IMR-90 (cell line): ENCODE measurements at places on chromosomes 12 and 14. TPM values are rescaled to one million over a fixed set of nuclear protein-coding genes. Genes with fewer than 3 reads are reported as not detected.

GRCh38 chr14:52014601-52015267, 25.4 kb downstream of the RTRAF start:
- DNase-seq, result no peak

DNA sequence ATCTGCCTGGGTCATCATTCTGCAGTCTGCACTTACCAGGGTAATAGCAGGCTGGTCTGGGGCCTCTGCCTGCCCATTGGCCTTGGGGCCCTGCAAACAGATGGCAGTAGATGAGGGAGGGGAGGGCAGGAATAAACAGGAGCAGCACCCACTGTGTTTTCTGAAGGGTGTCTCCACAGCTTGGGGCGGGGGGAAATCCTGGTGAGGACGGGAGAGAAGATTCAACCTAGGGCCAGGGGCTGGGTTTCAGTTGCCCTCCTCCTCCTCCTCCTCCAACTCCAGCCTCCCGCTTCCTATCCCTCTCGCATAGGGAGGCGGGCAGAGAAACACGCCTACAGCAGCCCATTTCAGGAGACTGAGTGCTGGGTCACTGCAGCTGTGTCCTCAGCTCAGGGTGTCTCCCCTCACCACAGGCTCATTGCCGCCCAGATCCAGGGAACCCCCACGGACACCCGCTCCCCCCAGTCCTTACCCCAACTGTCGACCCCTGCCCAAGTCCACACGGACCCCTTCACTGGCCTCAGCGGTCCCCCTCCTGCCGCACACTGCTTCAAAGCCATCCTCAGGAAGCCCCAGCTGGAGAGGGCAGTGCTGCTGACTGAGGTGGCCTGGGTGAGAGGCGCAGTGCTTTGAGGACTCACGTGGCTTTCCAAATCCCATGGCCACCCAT, 9.1 kb upstream of the KRT80 start:
- DNase-seq, result no peak

GRCh38 chr14:101928415-101928841, 35.9 kb upstream of the DYNC1H1 start:
- DNase-seq, result no peak

DNA sequence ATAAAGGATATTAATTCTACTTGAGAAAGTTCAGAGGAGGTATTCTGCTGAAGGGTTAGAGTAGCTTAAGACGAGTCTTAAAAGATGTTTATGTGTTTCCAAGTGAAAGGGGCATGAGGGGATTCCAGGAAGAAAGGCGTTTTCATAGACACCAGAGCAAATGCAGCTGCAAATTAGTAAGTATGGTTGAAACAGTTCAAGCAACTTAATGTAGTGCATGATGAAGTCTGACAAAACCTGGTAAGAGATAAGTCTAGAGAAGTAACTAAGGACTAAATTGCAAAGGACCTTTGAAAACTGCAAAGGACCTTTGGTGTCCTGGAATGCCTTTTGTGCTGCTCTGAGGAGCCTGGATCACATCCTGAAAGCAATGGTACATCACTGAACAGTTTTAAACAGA, 11.5 kb downstream of the LUM start:
- DNase-seq, result no peak

DNA sequence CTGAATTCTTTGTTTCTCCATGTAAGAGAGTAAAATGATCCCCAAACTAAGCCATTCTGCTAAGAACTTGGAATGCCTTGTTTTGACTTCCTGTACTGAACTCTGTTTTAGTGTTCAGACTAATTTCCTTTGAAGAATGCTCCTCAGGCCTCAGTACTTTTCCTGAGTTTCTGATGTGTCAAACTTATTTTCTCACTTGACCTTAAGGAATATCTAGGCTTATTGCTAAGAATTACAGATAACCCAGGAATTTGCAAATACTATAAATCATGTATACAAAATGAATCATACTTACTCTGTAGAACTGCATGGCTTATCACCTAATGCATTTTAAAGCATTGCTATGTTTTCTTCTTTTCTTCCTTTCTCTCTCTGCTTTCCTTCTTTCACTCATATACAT, 93.1 kb upstream of the PKP2 start:
- DNase-seq, result no peak

DNA sequence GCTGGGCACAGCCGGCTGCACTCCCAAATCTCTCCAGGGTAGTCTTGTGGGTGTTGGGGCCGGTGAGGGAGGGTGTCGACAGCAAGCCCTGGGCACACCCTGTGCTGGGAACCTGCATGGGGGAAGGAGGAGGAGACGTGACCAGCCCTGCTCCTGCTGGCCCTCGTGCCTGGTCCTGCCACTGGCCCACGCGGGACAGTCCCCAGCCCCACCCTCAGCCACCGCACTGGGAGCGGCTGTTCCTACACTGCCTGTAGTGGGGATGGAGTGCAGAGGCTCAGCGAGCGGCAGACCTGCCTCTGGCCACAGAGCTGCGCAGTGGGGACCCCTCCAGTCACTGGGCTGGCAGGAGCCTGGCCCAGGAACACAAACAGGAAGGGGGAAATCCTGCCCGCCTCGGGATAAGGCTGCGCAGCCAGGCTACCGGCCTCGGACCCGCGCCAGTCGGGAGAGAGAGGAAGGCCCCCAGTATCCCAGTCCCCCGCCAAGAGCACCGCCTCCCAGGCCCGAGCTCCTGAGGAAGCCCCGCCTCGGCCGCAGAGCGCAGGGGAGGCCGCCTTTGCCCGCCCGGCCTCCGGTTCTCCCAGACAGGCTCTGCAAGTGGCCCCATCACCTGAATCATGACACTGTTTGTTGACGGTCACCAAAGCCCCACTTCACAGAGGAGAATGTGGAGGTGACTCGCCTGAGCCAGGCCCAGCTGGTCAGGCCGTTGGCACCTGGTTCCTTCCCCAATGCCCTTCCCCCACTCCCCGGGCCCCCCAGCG, 10.6 kb downstream of the AHNAK2 start:
- no peak for DNase-seq

GRCh38 chr12:47868552-47869031, 36.2 kb downstream of the VDR start:
- DNase-seq, result no peak

DNA sequence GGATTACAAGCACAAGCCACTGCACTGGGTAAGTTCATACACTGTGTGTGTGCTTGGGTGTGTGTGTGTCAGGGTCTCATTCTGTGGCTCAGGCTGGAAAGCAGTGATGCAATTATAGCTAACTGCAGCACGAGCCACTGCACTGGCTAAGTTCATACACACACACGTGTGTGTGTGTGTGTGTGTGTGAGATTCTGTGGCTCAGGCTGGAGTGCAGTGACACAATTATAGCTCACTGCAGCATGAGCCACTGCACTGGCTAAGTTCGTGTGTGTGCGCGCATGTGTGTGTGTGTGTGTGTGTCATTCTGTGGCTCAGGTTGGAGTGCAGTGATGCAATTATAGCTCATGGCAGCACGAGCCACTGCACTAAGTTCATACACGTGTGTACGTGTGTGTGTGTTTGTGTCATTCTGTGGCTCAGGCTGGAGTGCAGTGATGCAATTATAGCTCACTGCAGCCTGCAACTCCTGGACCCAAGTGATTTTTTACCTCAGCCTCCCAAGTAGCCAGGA, 85.4 kb downstream of the HECTD1 start:
- DNase-seq, result peak; percentile 23

DNA sequence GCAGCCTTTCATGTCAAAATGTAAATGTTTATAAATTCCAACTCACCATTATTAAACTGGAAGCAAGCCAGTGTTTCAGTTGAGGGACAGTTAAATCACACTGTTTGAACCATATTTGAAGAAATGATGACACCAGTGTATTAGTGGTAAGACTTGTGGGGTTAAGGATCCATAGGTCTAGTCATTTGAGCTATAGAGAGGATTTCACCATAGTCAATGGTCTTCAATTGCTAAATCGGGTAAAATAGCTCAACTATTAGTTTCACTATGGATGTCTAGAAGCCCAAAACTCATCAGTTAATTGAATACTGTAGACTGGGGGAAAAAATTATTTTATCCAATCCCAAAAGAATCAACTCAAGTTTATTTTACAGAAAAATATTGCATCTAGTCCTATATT, 659.1 kb downstream of the NRXN3 start:
- no peak for DNase-seq

Gene PEBP1
- total RNA-seq, result 129 and 137 TPM in 2 replicates

Gene KRT71
- total RNA-seq, result not detected in 2 replicates

Gene TPH2
- not detected in 2 replicates for total RNA-seq

Gene RASSF9
- 0.18 and 0.28 TPM in 2 replicates for total RNA-seq

Gene MEG3
- total RNA-seq, result 31.5 and 32.5 TPM in 2 replicates

Gene KRT6B
- not detected in 2 replicates for total RNA-seq

Gene DEGS2
- not detected in 2 replicates for total RNA-seq
